ENCODE measurements at places on chromosomes 3 and 15. TPM values are rescaled to one million over a fixed set of nuclear protein-coding genes. Genes with fewer than 3 reads are reported as not detected.
A peak's percentile ranks its signal among the peaks of the same experiment; 100 is the strongest.

- no peak overlapping the region for H3K4me3 ChIP-seq
- H3K36me3 ChIP-seq: no peaks in the 10 kb centered on the region
- no peaks in the 10 kb centered on the region for H3K4me1 ChIP-seq
- H3K27ac ChIP-seq: no peak overlapping the region
- no peaks in the 10 kb centered on the region for H3K27me3 ChIP-seq
These were observed 930.6 kb upstream of the SEMA6D start for GRCh38 chr15:46786590-46787285.

- H3K4me3 ChIP-seq: no peak overlapping the region
- peaks cover 1% of the 10 kb centered on the region for H3K4me1 ChIP-seq
- H3K27me3 ChIP-seq: no peaks in the 10 kb centered on the region
- H3K27ac ChIP-seq: no peak overlapping the region
- peaks cover 49% of the 10 kb centered on the region for H3K36me3 ChIP-seq
These were observed 83.4 kb downstream of the AQR start for GRCh38 chr15:34886134-34886533.

DNA sequence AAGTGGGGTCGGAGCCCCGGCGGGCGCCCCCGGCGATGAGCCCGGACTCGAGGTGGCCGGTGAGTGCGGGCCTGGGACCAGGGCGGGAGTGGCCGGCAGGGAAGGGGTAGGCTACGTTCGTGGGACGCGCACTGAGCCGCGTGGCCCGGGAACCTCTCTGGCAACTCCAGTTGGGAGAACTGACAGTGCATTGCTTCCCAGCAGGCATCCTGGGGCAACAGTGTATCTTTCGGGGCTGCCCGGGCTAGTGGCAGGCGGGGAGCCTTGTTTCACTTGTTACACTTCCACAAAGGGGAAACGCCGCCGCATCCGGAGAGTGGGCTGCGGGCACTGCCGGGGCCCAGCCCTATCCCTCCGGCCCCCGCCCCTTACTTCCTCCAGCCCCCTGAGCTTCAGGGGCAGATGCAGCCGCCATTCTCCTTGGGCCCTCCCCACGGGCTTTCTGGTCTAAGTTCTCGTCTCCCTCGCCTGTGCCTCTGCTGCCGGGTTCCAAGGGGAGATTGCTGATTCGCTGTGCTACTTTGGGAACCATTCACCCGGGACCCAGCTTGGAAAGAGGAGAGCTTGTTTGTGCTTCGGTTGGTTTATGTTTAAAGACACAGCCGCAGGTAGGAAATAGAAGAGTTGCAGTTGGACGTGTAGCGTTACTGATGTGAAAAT is 675 bp downstream of the BRPF1 start:
- no peaks in the 10 kb centered on the region for H3K27me3 ChIP-seq
- H3K4me1 ChIP-seq: peaks cover 68% of the 10 kb centered on the region
- H3K4me3 ChIP-seq: peak overlapping the region; percentile 97
- peak; percentile 77 for DNase-seq
- peaks cover 39% of the 10 kb centered on the region for H3K36me3 ChIP-seq

DNA sequence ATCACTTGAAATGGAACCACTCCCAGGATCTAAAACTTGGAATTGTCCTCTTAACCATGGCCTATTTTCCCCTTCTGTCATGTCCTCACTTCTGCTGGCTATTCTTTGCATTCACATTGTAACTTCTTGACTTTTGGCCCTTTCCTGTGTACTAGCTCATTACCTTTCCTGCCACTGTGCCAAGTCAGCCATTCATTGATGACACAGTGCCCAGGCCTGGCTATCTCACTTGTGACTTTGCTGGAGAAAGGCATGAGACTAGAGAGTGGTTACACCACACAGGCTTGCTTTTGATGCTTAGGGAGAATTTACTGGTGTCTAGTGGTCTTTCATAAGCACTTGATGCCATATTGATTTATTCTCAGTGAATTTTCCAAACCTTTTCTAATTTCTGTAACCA is 101.1 kb downstream of the NR1D2 start:
- H3K4me1 ChIP-seq: peaks cover 8% of the 10 kb centered on the region
- DNase-seq: no peak
- no peak overlapping the region for H3K27ac ChIP-seq
- H3K4me3 ChIP-seq: no peak overlapping the region
- H3K27me3 ChIP-seq: peaks cover 5% of the 10 kb centered on the region

DNA sequence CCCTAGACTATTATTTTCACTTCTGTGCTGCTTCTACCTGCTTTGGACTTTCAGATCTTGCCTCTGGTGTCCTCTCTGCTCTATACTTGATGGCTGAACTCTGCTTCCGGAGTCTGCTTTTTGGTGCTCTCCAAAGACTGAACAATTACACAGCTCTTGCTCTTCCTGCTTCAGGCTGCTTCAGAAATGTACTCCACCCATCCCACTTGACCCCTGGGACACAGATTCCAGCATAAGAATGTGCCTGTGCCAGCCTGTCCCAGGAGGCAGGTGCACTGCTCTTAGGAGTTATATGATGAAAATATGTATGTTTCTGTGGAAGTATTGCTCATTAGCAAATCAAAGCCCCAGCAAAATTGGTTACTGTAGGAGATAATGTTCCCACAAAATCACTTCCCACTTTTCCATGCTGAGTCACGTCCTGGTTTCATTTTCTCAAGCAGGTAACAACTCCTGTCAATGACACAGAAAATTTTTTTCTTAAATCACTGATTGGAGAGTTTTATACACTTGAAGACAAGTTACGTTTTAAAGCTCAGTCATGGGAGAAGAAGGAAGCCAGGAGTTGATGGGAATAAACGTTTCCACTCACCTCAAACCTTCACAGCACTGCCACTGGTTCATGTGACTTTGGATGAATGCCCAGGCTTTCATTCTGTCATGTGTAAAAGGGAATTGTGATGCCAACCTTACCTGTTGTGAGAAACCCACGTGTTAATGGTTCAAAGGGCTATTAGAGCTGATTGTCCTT is 239.4 kb upstream of the ZPLD1 start:
- H3K27ac ChIP-seq: no peak overlapping the region
- peaks cover 17% of the 10 kb centered on the region for H3K4me1 ChIP-seq
- no peaks in the 10 kb centered on the region for H3K27me3 ChIP-seq
- no peak overlapping the region for H3K4me3 ChIP-seq
- no peaks in the 10 kb centered on the region for H3K36me3 ChIP-seq

DNA sequence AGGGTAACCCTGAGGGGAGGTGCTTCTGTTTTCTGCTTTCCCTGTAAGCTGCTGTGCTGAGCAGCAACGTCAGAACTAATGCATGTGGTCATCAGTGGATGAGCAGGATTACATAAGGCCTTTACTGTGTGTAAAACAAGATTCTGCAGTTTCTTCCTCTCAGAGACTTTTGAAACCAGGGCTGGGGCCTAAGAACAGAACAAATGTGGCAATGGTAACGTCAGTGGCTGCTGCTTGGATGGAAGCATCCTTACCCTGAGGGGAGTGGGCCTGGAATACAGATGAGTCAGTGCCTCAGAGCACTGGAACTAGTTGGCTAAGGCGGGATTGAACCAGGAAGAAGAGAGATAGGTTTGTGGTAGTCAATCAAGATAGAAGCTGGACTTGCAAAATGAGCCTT is 180.2 kb upstream of the KCNH8 start:
- no peaks in the 10 kb centered on the region for H3K4me1 ChIP-seq
- no peaks in the 10 kb centered on the region for H3K36me3 ChIP-seq
- DNase-seq: no peak
- H3K27me3 ChIP-seq: no peaks in the 10 kb centered on the region
- H3K4me3 ChIP-seq: no peak overlapping the region

DNA sequence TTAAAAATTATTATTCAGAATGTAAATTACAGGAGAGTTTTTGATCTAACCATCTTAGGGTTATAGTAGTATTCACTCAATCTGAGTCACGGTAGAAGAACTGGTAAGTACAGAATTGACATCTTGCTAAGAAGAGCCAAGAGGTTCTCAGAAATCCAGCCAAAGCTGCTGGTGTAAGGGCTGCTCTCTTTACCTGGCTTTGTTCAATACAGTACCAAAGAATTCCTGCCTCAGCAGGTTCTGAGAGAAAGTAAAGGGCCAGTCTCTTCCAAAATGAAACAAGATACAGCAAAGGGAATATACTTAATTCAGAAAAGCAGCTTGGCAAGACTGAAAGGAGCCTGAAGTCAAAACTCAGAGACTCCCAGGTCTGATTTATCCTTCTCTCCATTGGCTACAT is 193.1 kb downstream of the TNIK start:
- peaks cover 8% of the 10 kb centered on the region for H3K36me3 ChIP-seq
- peak; percentile 34 for DNase-seq
- H3K4me3 ChIP-seq: no peak overlapping the region
- H3K4me1 ChIP-seq: peaks cover 78% of the 10 kb centered on the region

- DNase-seq: peak; percentile 71
- no peaks in the 10 kb centered on the region for H3K27me3 ChIP-seq
- peaks cover 5% of the 10 kb centered on the region for H3K36me3 ChIP-seq
- H3K4me1 ChIP-seq: peaks cover 8% of the 10 kb centered on the region
These were observed 135.6 kb upstream of the SUCLG2 start for GRCh38 chr3:67790043-67790442.

DNA sequence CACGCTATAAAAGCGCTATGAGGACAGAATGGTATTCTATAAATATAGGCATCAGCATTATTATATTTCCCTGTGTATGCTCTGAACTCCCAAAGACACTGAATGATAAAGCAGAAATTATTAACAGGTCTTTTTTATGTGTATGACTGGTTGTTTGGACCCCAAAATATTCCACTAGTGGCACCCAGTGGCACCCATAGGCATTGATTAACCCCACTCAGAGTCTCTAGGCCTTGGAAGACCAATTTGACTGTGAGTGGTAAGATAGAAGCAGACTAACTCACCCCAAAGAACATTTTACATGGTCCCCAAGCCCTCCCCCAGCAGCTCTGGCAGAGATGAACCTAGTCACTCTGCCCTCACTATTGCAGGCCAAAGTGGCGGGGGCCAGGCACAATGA is 45.4 kb upstream of the UBE2E1 start:
- H3K27ac ChIP-seq: no peak overlapping the region
- H3K4me3 ChIP-seq: no peak overlapping the region
- H3K36me3 ChIP-seq: no peaks in the 10 kb centered on the region
- peaks cover 26% of the 10 kb centered on the region for H3K4me1 ChIP-seq
- peaks cover 4% of the 10 kb centered on the region for H3K27me3 ChIP-seq

GRCh38 chr15:26177816-26178215 is 314.7 kb upstream of the ATP10A start:
- H3K4me1 ChIP-seq: no peaks in the 10 kb centered on the region
- H3K4me3 ChIP-seq: no peak overlapping the region
- DNase-seq: no peak
- H3K27ac ChIP-seq: no peak overlapping the region
- H3K27me3 ChIP-seq: no peaks in the 10 kb centered on the region

DNA sequence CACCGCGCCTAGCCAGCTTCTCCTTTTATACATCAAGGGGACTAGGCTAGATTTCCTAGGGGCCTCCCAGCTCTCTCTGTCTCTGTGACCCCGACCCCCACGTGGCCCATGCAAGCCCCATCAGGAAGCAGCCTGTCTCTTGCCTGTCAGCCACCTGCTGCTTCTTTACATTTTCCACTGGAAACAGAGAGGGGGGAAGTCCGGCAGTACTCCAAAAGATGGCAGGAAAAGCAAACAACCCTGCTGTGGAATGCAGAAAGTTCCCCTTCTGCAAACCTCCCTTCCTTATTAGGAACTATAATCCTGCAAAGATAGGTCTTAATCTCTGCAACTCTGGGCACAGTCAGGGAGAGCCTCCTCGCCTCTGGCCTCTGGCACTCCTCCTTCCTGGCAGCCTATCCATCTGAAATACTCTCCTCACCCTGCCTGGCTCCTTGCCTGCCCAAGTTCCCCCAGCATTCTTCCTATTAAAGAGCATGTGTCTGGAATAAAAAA is 47.4 kb upstream of the HACD2 start:
- H3K4me3 ChIP-seq: no peak overlapping the region
- H3K27ac ChIP-seq: no peak overlapping the region
- H3K4me1 ChIP-seq: no peaks in the 10 kb centered on the region
- peaks cover 2% of the 10 kb centered on the region for H3K36me3 ChIP-seq
- no peak for DNase-seq

GRCh38 chr15:74618841-74619596 is 3.4 kb downstream of the CLK3 start:
- no peaks in the 10 kb centered on the region for H3K27me3 ChIP-seq
- no peak for DNase-seq
- H3K27ac ChIP-seq: peak overlapping the region; percentile 94

DNA sequence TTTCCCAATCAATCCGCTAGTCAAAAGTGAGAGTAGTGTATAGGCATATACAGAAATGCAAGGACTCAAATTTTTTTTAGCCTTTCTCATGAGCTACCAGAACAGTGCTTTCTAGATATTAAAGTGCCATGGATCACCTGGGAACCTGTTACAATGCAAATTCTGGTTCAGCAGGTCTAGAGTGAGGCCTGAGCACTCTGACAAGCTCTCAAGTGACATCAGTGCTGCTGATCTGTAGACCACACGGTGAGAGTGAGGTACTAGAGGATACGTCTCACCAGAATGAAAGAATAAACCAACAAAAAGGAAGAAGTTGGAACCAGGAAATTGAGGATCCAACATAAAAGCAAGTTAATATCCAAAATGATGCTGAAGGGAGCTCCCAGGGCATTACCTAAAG is 16.0 kb upstream of the PLA2G4D start:
- H3K4me1 ChIP-seq: peaks cover 7% of the 10 kb centered on the region
- H3K4me3 ChIP-seq: no peak overlapping the region
- H3K27ac ChIP-seq: no peak overlapping the region

DNA sequence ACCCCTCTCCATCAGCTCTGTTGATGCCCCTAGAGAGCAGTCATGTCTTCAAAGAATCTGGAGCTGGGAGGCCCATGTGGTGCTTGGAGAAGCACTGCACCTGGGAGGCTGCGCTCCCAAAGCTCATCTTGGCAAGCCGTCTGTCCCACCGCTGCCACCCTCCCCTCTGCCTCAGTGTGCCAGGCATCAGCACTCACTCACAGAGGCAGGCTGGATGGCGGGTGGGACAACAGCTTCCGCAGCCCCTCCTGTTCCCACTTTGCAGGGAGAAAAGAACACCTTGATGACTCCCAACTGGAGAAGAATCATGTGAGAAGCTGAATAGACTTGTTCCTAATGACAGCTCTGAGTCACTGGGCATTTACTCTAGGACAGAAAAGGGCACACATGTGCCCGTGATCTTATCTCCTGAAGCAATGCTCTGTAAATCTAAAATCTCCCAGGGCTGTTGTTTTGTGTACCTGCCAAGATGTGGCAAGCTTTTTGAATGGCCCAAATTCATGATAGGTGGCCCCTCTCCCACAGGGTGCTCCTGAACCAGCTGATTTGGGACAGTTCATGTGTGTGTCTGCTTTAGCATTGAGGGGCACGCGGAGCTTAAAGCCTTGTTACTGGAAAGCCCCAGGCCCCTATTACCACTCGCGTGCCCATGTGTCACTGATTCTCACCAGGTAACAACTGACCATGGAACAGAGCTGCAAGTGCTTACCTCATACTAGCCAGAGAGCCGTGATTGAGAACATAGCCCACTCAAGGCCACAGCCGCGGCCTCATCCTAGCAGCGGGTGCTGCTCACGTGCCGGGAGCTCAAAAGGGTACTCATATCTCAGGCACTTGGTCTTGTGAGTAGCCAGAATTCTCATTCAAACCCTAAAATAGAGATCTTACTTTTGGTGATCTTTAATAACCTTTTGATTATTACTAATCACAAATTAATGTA is 104.4 kb downstream of the DNAJB8 start:
- peaks cover 3% of the 10 kb centered on the region for H3K36me3 ChIP-seq
- no peak overlapping the region for H3K27ac ChIP-seq
- no peak overlapping the region for H3K4me3 ChIP-seq
- no peaks in the 10 kb centered on the region for H3K4me1 ChIP-seq
- no peaks in the 10 kb centered on the region for H3K27me3 ChIP-seq
- no peak for DNase-seq

SUSD5 gene
- total RNA-seq: not detected

LRRC3B gene
- total RNA-seq: not detected

SI gene
- not detected for total RNA-seq

CISH gene
- total RNA-seq: 308 TPM

CLEC3B gene
- not detected for total RNA-seq

DAPK2 gene
- 1.5 TPM for total RNA-seq

ZNF445 gene
- total RNA-seq: 16.3 TPM
